ENCODE measurements at places on chromosomes 5 and 9.

DNA sequence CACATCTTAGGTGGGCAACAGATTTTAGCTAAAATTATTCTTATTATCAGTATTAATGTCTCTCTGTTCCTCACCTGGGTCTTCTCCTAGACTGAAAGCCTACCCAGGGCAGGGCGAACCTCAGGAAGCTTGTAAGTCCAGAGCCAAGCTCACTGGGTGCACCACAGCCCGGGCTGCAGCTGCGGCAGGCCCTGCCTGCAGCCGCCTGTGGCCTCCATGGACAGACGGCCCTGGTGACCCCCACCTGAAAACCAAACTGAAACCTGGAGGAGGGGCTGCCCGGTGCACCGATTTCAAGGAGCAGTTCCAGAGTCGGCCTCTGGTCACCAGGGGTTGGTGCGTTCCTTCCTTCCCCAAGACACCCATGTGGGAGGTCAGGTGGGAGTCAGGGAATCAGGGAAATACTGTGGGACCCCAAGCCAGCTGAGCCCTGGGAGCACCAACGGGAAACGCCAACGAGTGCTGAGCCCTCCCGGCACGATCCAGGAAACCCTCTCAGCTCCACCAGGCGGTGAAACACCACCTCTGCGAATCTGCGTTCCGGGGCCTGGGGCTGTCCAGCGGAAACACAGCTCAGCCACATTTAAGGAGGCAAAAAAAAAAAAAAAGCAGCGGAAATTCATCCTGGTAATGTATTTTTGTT, 68.6 kb upstream of the PPP1R26 start:
- no peak for DNase-seq

DNA sequence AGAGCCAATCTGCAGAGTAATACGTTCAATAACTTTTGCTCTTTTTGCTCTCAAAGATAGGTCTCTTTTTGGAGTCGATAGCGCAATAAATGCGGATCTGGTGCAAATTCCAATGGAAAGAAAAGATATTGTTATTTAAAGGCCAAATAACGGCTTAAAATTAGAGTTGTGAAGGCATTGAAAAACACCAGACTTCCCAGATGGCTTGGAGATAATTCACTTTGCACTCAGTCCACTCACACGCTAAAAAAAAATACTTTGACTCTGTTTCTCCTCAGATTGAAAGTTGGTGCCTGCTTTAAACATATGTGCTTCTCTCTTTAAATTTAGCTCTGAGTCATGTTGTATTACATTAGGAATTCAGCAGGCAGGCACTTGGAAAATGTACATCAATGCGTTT, 19.5 kb upstream of the MED27 start:
- DNase-seq, result no peak

DNA sequence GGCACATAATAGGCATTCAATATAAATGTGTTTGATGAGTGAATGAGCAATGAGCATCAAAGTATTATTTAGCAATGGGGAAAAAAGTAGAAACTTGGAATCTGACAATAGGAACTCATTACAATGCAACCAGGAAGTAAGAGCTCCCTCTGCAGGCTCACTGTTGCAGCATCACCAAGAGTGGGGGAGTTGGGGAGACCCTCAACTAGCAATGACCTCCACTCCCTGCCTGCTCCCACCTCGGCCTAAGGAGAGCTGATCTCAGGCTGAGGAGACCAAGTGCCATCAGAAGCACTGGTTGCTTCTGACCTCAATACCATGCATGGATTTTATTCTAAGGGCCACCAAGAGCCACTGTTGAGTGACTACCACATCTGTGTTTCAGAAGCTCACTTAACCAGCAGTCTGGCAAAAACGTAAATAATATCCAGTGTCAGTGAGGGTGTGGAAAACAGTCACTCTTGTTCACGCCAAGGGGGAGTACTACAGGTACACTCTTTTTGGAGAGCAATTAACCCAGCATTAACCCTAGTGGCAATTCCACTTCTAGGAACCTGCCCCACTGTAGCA, 8.0 kb downstream of the VDAC1 start:
- DNase-seq, result no peak

DNA sequence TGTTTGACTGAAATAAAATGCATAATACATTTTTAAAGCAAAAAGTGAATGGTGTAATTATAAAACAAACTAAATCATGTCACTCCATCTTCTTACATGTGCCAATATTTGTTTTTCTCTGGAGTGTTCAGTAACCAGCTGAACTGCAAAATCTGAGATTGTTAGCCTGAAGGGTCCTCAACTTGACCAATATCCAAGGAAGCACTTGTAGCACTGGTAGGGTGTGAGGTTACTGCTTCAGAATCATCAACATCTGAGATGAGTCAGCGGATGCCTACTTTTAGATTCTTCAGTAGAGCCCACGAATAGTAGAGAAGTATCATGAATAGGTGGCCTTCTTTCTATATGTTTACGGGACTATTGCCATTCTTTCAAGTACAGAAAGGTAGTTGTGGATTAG, 226.7 kb downstream of the TLE4 start:
- no peak for DNase-seq

DNA sequence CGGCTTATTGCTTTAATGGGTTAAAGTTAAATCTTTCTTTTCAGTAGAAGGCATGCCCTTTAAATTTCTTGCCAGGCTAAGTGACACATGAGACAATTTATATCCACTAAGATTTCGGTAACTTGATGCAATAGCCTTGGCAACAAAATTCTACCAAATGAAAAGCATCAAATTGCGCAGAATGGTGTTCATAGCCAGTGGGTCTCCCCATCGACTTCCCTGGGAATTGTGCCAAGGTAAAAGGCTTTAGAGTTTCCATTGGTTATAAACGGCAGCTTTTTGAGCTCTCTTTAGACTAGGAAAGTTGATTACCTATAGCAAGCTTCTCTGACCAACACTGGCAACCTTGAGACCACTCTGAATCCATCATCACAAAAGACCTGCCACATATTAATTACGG, 358.4 kb downstream of the ARRDC3 start:
- no peak for DNase-seq

GRCh38 chr9:136629879-136630661, 32.6 kb upstream of the EGFL7 start:
- peak; percentile 54 for DNase-seq

GRCh38 chr5:141402553-141403243, at the start of gene PCDHGA9:
TSS of gene PCDHGA9 (plus strand) at chr5:141402778. CDS start at chr5:141402953, 175 bp downstream.
- DNase-seq, result no peak

- no peak for DNase-seq
Measured at GRCh38 chr9:126304971-126305320, 21.7 kb upstream of the MVB12B start.

DNA sequence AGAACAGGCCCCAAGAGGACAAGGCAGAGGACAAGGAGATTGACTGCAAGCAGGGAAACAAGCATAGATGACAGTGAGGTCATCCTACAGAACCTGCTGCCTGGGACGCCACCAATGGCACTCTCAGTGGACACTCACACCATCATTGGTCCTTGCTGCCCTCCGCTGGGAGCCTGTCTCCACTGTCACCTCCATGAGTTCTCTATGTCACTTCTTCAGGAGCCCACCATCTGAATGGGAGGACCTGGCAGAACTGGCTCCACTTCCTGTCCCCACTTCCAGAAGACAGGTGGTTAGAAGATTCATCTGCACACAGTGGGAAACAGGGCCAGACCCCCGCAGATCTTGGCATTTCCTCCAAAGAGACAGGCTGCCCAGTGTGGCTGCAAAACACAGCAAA, 188.9 kb downstream of the HSD17B3 start:
- no peak for DNase-seq

- no peak for DNase-seq
Measured at GRCh38 chr5:166178411-166179080, 2112.9 kb upstream of the WWC1 start.

DNA sequence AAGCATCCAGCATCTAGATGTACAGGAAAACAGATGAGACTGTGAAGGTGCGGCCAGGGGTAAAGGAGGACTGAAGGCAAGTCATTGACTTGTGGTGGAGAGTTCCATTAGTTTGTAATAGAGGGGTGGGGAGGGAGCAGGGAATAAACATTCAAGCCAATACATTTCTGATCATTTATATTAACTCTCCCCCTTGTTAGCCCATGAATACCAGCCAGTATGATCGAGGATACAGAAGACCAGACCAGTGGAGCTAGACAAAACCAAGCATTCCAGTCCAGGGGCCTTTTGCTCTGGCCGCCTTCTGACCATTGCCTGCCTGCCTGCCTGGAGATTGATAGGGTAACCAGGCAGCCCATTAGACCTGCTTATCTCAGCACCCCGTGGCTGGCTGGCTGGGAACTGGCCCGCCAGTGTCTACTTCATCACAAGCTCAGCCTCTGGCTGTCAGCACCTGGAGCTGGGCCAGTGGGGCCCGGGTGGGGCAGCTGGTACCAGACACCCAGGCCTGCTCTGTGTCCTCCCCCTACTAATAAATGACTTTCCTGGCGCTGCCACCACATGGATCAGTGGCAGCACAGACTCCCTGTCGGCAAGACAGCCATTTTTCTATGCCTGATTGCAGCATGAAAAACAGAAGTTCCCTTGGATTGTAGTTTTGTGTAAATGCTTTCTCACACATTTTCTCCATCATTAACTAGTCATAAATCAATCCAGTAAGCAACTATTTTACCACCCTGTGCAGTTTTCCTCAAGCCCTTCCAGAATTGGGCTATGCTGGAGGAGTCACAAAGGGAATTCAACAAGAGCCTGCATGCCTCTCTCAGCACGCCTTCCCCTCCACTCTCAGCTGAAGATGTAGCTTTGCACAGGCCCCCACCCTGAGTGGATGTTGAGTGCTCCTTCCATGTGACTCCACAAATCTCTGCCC, 181.3 kb downstream of the SNCAIP start:
- no peak for DNase-seq

GRCh38 chr5:54480296-54480695, 24.8 kb downstream of the HSPB3 start:
- DNase-seq, result no peak

GRCh38 chr5:129830288-129830687, 74.0 kb upstream of the CHSY3 start:
- no peak for DNase-seq

GRCh38 chr5:32279223-32279622, 33.5 kb downstream of the MTMR12 start:
- DNase-seq, result no peak

- no peak for DNase-seq
Measured at GRCh38 chr9:70581214-70581954, 166.9 kb upstream of the KLF9 start.

DNA sequence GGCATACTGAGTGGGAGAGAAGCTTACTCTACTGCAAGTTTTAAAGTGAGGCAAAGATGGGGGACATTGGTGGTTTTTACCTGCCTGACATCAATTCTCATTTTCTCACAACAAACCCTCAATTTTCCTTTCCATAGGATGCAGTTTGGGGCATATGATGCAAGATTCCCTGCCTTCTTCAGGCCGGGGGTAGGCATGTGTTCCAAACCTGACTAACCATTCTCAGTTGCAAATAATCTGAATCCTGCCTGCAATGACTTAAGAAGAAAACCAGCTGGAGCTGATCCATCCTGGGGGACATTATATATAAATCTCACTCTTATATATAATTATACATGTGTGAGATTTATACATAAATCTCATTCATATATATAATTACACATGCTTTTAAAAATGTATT, 223.6 kb upstream of the EFNA5 start:
- no peak for DNase-seq

- no peak for DNase-seq
Measured at GRCh38 chr9:137494104-137494544, 35.0 kb upstream of the NSMF start.

DNA sequence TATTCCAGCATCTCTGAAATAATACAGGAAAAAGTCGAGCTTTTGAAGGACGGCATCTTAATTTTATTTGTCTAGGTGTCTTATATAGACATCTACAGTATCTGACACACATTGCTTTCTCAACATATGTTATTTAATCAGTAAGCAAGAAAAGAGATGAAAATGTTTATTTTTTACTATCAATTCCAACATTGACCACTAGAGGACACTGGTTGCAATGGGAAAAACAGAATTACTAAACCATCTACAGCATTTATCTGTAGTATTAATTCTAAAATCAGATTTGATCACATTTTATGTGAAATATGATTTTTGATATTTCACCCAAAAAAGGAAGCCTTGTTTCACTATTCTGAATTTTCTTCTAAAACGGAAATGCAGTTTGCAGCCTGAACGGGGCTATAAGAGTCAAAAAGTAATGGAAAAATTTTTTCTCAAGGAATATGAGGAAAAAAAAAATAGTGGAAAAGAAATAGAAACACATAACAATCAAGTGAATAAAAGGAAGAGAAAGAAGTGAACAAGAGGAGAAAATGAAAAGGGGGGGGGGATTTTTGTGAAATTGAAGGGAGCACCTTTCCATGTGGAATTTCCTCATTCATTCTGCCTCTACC, 98.6 kb downstream of the OSTF1 start:
- DNase-seq, result no peak

DNA sequence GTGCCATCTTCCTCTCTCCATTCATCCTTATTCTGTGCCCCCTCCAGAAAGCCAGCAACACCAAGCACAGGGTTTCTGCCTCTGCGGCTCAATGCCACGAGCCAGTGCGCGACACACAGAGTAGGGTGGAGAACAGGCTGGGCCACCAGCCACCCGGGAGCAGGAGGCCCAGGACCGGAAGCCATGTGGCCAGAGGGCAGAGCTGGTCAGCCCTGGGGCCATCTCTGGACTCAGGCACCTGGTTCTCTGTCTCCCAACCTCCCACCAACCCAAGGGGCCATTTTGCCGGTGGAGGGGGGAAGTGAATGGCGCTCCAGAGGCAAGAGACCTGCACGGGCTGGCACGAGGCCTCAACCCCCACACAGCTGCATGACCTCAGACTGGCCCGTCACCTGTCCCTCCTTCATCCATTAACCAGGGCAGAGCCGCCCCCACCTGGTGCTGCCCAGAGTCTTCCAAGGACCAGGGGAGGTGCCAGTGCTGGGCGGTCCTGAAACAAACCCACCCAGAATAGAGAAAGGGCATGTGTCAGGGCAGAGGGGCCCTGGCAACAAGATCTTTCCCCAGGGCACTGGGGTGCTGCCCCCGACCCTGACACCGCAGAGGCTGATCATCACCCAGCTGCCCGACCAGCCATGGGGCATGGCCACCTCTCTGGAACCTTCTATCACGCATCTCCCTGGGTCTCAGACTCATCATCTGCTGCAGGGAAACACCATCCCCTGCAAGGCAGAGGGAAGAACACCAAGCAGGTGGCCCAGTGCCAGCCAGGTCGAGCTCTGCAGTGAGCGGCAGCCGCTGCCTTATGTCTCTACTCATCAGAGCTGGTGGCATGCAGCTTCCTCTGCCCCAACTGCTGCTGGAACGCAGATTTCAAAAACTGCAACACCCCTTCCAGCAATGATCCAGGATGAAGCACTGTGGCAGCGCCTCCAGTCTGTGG, 11.9 kb downstream of the VAV2 start:
- DNase-seq, result no peak
